ENCODE measurements at places on chromosomes 1 and 21. TPM values are rescaled to one million over a fixed set of nuclear protein-coding genes. Genes with fewer than 3 reads are reported as not detected.

The AADACL4 gene
- not detected for total RNA-seq

The LCE1A gene
- total RNA-seq, result not detected

The MRAP gene
- not detected for total RNA-seq

The PLD5 gene
- 2.1 TPM for total RNA-seq

The WNT4 gene
- total RNA-seq, result 0.12 TPM

The FCRL1 gene
- not detected for total RNA-seq

The DISC1 gene
- total RNA-seq, result 0.33 TPM

The CCDC181 gene
- total RNA-seq, result 0.20 TPM

The OPRD1 gene
- 0.08 TPM for total RNA-seq

The LRRN2 gene
- total RNA-seq, result 16.9 TPM

The CHD5 gene
- 1.3 TPM for total RNA-seq

The S100A5 gene
- total RNA-seq, result 0.88 TPM

The PGLYRP3 gene
- total RNA-seq, result not detected

The PTCH2 gene
- 0.23 TPM for total RNA-seq

The RAP1GAP gene
- total RNA-seq, result 7.1 TPM

The ELAVL4 gene
- not detected for total RNA-seq

The DISP3 gene
- 0.35 TPM for total RNA-seq

The NEXN gene
- 7.0 TPM for total RNA-seq

The PADI4 gene
- total RNA-seq, result not detected

The NES gene
- 1.3 TPM for total RNA-seq

The MPL gene
- total RNA-seq, result not detected

The LCE1C gene
- not detected for total RNA-seq

The PEA15 gene
- total RNA-seq, result 181 TPM

The GLIS1 gene
- total RNA-seq, result not detected

The PROK1 gene
- total RNA-seq, result not detected

The KCNE2 gene
- not detected for total RNA-seq

The UMODL1 gene
- total RNA-seq, result not detected

The CELA3A gene
- total RNA-seq, result not detected

The C8A gene
- total RNA-seq, result not detected

The HAO2 gene
- total RNA-seq, result not detected

The PRR9 gene
- total RNA-seq, result not detected

The CD244 gene
- total RNA-seq, result not detected

The CHI3L2 gene
- 0.32 TPM for total RNA-seq
